ENCODE measurements at places on chromosomes 5 and 9.

GRCh38 chr9:124696101-124696500 is 75.0 kb downstream of the NR6A1 start:
- DNase-seq = no peak

DNA sequence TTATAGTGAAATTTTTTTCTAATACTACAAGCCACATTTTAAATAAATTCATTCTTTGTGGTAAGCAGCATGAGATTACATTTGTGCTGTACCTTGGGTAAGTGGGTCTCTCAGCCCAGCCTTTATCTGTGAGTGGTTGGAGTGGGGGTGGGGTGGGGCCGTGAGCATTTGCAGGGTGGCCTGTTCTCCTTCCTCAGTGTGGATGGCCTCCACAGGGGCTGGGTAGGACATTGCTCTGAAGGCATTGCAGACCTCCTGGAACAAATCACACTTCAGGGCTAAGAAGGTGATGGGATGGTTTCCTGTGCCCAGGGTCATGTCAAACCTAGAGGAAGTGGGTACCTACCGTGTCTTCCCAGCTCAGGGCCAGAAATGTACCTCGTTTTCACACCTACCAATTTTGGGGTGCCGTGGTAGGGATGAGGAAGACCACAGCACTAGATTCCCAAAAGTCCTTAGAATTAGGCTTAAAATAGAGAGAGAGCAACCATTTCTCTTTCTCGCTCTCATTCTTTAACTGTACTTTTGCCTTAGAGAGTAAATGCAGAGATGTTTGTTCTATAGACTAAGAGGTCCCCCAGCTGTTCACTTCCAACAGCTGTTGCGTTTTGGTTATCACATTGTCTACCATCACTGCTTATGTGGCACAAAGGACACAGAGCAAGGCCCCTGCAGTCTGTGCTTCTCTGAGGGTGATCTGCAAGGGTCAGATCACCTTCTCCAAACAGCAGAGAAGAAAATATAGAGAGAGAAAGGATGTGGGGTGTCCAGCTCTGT is 83.4 kb upstream of the CTSL start:
- DNase-seq = no peak

DNA sequence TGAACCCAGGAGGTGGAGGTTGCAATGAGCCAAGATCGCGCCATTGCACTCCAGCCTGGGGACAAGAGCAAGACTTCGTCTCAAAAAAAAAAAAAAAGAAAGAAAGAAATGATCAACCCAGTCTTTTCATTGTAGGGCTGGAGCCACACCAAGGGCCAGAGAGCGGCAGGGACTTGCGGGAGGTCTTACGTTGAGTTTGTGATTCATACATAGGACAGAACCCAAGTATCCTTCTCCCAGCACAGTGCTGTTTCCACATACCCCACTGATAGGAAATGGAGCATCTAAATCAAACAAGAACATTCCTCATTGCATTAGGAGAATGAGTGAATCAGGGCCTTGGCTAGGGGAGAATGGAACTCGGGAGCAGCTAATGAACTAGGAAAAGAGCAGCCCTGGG is 3.5 kb upstream of the TNIP1 start:
- no peak for DNase-seq

- DNase-seq = no peak
These were observed 66.9 kb downstream of the TMC1 start for GRCh38 chr9:72588336-72588735.

GRCh38 chr5:131281133-131281867 is 17.4 kb downstream of the CDC42SE2 start:
- DNase-seq = no peak

DNA sequence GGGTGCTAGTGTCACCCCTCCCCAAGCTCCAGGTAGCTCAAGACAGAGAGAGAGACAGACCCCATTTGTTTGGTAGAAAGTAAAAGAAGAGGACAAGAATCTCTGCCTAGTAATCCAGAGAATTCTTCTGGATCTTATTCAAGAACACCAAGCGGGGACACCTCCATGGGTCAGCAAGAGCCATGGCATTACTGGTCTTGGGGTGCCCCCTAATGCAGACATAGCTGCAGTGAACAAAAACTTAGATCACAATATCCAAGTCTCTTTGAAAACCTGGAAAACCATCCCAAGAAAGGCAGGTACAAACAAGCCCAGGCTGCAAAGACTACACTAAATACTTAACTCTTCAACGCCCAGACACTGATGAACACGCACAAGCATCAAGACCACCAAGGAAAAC is 29.9 kb upstream of the PDE4D start:
- DNase-seq = no peak

DNA sequence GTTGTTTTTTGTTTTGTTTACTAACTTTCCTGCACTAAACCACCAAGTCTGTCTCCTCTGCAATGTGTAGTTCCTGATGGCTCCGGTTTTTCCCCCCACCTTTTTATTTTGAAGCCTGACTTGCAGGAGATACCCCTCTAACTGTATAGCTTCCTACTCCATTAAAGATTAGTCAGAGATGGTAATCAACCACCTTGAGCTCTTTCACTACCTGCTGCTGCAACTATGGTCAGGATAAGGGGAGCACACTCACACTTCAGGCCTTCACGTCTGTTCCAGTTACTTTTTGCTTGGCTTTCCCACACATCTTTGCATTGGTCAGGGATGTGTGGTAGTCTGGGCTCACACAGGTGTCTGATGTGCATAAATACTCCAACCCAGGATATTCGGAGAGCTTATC is 63.4 kb downstream of the NR6A1 start:
- DNase-seq = no peak

GRCh38 chr9:12794101-12794799 is 19.4 kb downstream of the LURAP1L start:
- no peak for DNase-seq

- DNase-seq = no peak
These were observed 107.2 kb upstream of the CKMT2 start for GRCh38 chr5:81125959-81126358.

DNA sequence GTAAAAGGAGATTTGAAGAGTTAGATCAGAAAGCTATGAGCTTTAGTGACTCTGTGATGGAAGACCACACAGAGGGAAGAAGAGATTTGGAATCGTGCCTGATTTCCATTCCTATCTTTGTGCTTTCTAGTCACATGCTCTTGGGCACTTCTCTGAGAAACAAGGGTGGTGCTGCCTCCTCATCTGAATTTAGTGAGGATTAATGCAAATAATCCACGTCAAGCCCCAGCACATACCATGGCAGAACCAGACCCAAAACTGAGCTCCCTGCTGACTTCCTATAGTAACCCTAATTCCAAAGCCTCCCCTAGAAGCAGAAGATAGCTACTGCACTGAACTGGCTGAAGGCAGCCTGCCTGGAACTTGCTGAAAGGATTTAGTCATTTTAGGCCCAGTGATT is 17.7 kb downstream of the SLC45A2 start:
- no peak for DNase-seq

DNA sequence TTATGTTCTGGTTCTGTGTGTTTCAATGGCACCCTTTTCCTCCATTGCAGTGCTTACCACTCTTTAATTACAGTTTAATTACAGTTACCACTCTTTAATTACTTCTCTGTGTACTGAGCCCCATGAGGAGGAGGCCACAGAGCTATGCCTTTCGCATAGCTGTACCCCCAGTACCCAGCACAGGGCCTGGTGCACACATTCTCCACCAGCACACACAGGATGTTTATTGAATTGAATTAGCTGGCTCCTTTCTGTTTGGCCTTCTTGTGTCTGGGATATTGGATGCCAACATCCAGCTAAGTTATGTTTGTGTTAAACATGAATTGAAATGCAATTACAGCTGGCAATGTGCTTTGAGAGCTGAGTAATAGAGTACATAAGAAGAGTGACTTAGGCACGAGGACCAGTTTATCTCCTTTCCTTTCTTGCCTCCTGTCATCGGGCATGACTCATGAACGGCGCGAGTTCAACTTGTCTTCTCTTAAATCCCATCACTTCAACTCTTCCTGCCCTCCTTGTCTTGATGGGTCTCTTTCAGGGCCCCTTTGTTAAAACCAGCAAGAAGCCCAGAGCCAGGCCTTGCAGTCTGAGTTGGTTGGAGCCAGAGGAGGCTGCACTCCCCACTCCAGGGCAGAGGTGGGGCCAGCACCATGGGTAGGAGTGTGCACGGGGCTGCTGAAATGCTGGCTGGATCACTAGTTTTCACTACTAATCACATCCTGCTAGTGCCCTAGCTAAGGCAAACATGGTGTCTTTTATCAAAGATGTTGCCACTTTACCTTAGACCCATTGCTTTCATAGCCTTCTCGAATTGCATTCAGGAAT is 37.4 kb downstream of the MVB12B start:
- no peak for DNase-seq

DNA sequence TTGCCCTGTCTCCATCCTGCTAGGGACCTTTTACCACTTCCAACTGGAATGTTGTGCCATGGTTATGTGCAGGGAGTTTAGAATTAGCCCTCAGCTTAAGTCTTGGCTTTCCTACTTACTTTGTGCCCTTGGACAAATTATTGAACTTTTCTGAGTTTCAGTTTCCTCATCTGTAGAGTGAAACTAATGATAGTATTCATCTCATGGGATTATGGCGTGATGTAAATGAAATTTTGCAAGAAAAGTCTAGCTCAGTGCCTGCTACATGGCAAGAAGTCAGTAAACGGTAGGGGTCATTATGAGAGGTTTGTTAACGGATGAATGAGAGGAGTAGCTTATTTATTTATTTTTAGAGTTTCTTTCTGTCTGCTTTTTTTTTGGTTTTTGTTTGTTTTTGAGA is 1.8 kb downstream of the MVB12B start:
- no peak for DNase-seq

- DNase-seq = no peak
These were observed 55.0 kb downstream of the MEF2C start for GRCh38 chr5:88827997-88828396.

DNA sequence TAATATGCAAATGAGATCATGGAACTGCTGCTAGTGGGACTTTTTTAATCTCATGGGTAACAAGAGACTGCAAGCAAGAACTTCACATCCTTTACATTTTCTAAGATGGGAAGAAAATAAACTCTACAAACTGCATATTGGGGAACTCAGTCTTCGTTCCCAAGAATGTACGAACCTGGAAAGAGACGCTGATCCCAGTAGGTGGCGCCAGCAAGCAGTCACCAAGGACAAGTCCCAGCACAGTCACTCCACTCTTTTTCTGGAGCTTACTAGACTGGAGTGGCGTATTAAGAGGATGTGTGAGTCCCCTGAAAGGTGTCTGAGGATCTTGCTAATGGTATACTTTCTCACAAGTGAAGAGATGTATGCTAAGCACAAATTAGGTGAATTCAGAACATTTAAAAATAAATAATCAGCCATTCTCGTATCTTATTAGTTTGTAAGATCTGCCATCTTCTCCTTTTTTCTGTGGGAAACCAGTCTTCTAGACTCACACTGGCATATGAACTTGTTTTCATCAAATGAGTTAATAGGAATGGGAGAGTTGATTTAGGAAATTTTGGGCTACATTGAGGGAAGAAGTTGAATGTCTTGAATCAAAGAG is 16.0 kb upstream of the PUM3 start:
- peak; percentile 48 for DNase-seq

- DNase-seq = no peak
These were observed 2.8 kb upstream of the GPR150 start for GRCh38 chr5:95617057-95617456.

- DNase-seq = no peak
These were observed 169.7 kb downstream of the ZDHHC21 start for GRCh38 chr9:14523545-14523944.

- no peak for DNase-seq
These were observed 268.6 kb upstream of the CLINT1 start for GRCh38 chr5:158127536-158127935.

DNA sequence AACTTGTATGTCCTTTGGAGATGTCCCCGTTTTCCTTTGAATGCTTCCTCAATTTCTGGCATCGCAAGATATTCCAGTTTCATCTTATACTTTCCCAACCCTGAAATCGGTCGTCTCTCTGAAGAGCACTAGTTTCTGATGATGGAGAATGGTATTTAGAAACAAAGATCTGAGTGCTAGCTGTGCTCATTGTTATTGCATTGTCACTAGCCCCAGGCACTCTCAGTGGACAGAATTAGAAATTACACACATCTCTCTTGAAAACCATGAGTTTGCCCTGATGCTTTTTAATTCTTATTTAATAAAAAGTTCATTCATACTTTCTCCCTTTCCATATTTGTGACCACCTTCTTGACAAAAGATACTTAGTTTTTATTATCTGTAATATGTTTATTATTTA is 67.7 kb downstream of the C9orf152 start:
- no peak for DNase-seq

DNA sequence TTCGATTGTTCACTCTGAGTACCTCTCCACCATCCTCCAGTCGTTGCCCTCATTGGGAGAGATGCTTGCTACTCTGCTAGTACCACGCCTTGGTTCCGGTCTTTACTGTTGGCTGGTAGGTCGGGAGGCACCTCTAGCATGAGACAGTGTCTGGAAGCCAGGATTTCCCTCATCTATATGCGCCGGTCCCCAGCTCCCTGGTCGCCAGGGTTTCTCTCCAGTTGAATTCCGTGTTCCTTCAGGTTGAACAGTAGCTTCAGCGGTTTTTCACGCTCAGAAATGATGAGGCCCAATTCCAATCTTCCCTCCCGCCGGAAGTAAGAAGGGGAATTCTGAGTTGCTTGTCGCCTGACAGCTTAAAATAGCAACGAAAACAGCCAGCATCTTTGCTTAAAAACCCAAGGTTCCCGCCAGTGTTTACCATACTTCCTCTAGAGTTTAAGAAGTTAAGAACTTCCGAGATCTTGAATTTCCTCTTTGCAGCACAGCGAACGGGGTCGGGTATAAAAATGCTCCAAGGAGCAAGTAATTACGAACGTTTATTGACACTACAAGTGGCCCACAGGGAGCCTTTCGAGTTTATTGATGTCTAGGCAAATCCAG is 1.3 kb upstream of the ST8SIA4 start:
- peak; percentile 6 for DNase-seq

DNA sequence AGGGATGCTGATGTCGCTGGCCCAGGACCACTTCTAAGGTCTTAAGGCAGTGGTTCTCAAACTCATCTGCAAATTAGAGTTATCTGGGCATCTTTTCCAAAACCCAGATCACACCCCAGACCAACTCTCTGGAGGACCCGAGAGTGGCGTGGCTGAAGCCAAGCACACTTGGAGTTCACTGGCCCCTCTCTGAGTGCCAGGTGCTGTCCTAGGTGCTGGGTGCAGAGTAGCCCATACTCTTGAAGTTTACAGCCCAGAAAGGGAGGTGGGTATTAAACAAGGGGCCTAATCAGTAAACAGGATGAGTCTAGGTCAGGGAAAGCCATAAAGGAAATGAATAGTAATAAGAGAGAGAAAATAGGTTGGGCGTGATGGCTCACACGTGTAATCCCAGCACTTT is 17.6 kb downstream of the CAMK2A start:
- DNase-seq = no peak

GRCh38 chr5:68771221-68771620 is 322.6 kb upstream of the SLC30A5 start:
- DNase-seq = no peak

DNA sequence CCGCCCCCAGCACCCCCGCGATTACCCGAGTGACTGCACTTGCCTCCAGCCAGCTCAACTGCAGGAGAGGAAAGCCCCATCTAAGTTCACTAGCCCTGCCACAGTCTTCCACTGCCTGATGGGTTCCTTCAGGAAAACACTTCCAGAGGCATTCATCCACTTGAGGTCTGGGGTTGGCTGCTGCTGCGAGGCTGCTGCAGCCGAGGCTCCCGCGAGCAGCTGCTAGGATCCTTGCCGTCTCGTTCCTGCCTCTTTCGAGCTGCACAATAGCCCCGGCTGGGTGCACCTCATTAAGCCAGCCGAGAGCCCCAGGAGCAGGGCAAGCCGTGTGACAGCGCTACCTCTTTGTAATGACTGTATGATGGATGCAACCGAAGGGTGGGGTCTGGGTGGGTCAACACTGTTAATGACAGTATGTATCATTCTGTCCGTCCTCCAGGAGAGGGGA is 24.2 kb upstream of the ELAVL2 start:
- no peak for DNase-seq

- DNase-seq = no peak
These were observed 28.0 kb upstream of the SLC2A8 start for GRCh38 chr9:127368852-127369402.
